Naive thymus-derived CD4-positive, alpha-beta T cell (primary cell): ENCODE measurements at places on chromosomes 13 and 19. TPM values are rescaled to one million over a fixed set of nuclear protein-coding genes. Genes with fewer than 3 reads are reported as not detected.

IL4I1 gene
- 1.2 TPM for total RNA-seq

- H3K27ac ChIP-seq, result no peak overlapping the region
- no peaks in the 10 kb centered on the region for H3K36me3 ChIP-seq
- no peaks in the 10 kb centered on the region for H3K4me1 ChIP-seq
- no peak for DNase-seq
- no peak overlapping the region for H3K4me3 ChIP-seq
- H3K27me3 ChIP-seq, result no peaks in the 10 kb centered on the region
Observed at GRCh38 chr13:37608750-37609339, 10.3 kb upstream of the POSTN start.

- H3K27me3 ChIP-seq, result no peaks in the 10 kb centered on the region
- H3K36me3 ChIP-seq, result no peaks in the 10 kb centered on the region
- no peak overlapping the region for H3K4me3 ChIP-seq
Observed at GRCh38 chr13:33367926-33368325, 82.4 kb upstream of the STARD13 start.

- H3K27ac ChIP-seq, result no peak overlapping the region
- no peaks in the 10 kb centered on the region for H3K36me3 ChIP-seq
- DNase-seq, result no peak
- no peaks in the 10 kb centered on the region for H3K4me1 ChIP-seq
- H3K4me3 ChIP-seq, result no peak overlapping the region
- H3K27me3 ChIP-seq, result no peaks in the 10 kb centered on the region
Observed at GRCh38 chr13:92488249-92488852, 738.3 kb upstream of the GPC6 start.

SYCN gene
- total RNA-seq, result not detected in 2 replicates

VN1R4 gene
- total RNA-seq, result not detected in 2 replicates

DNA sequence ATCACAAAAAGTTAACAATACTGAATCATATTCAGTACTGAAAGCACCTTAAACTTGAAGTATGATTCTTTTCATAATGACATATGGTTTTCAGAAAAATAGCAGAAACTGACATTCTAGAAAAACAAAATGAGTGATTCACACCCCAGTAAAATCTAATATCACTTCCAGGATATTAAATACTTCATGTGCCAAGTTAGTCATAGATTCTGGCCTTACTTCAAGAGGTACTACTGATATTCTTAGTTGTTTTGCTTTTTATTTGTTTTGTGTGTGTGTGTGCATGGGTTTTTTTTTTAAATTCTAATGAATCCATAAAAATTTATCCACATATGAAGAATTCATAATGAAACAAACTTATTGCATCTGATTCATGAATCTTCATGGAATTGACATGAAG is 207.9 kb upstream of the UFM1 start:
- no peak for DNase-seq
- no peaks in the 10 kb centered on the region for H3K36me3 ChIP-seq
- no peak overlapping the region for H3K4me3 ChIP-seq
- H3K4me1 ChIP-seq, result no peaks in the 10 kb centered on the region

CGB1 gene
- not detected for total RNA-seq

LILRB2 gene
- 10.4 TPM for total RNA-seq

APOE gene
- 7.9 TPM for total RNA-seq
